ENCODE measurements at places on chromosomes 1 and 21.

GRCh38 chr1:179818743-179819173, 58.8 kb downstream of the TOR1AIP2 start:
- no peak for DNase-seq

DNA sequence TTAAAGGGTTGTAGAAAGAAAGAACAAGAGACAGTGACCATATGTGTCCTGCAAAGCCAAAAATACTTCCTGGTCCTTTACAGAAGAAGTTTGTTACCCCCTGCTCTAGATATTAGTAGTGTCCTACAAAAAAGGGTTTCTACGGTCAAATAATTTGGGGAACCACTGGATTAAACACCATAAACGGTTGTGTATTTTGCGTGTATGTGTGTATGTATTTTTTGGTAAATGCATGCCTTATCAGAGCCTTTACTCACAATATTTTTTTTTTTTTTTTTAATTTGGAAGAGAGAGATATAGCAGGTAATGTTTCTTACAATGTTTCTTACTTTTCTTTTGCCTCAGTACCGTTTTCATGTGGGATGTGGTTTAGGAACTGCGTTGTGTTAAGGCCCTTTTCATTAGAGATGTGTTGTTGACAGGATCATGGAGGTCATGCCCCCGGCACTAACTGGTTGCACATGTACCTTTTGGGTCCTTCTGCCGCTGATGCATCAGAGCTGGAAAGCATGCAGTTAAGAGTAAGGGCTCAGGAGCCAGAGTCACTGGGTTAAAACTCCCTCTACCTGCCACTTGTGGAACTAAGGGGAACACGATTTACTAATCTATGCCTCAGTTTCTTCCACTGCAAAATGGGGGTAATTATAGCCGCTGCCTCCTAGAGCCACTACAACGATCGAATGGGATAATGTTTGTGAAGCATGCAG, 234.6 kb upstream of the KAZN start:
- no peak for DNase-seq

GRCh38 chr1:239306426-239306825, 79.9 kb upstream of the CHRM3 start:
- no peak for DNase-seq

DNA sequence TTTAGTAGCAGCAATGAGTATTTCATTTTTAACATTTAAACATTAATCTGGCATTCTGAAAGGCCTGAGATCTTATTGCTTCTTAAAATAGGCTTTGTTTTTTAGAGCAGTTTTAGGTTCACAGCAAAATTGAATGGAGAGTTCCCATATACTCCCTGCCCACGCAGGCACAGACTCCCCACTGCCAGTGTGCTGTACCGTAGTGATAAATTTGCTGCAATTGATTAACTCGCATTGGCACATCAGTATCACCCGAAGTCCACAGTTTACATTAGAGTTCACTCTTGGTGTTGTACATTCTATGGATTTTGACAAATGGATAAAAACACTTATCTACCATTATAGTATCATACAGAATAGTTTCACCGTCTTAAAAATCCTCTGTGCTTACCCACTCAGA, 71.8 kb upstream of the ERRFI1 start:
- DNase-seq: no peak

GRCh38 chr1:171998711-171999110, 157.4 kb downstream of the DNM3 start:
- DNase-seq: no peak

DNA sequence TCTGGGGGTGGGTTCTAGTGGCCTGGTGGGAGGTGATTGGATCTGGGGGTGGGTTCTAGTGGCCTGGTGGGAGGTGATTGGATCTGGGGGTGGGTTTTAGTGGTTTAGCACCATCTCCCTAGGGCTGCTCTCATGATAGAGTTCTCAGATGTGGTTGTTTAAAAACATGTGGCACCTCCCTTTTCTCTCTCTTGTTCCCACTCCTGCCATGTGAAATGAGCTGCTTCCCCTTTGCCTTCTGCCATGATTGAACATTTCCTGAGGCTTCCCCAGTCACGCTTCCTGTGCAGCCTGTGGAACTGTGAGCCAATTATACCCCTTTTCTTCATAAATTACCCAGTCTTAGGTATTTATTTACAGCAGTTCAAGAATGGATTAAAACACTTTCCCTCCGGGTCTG, 327.3 kb upstream of the AJAP1 start:
- DNase-seq: no peak

DNA sequence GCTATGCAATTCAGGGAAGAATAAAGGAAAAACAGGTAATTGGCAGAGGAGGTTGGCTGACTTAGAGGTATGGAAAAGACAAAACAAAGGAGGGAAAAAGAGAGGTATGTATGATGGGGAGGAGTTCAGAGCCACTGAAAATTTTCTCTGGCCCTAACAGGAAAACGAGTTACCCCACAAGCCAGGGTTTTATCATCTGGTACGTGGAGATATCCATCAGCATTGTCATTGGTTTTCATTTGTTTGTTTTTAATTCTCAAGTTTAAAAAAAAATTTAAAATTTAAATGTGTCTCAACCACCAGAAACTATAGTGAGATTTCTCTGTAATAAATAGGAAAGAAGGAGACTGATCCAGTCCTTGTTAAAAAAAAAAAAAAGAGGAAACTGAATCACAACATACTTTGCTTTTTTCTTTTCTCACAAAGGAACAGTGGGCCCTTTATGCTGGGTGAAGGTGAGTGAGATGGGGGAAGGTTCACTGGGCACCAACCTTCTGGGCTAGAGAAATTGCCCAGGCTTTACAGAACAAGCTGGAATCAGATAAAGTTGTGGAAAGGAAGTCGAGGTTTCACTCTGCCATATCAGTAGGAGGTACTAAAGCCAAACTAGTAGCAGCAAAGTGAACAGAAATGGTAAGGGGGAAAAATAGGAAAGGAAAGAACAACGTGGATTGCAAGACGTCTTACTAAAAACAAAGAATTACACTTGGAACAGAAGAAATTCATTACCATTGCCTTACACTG, 2.7 kb downstream of the IFNAR2 start:
- no peak for DNase-seq

- DNase-seq: no peak
Measured at GRCh38 chr1:99652881-99653281, 7.0 kb downstream of the PALMD start.

DNA sequence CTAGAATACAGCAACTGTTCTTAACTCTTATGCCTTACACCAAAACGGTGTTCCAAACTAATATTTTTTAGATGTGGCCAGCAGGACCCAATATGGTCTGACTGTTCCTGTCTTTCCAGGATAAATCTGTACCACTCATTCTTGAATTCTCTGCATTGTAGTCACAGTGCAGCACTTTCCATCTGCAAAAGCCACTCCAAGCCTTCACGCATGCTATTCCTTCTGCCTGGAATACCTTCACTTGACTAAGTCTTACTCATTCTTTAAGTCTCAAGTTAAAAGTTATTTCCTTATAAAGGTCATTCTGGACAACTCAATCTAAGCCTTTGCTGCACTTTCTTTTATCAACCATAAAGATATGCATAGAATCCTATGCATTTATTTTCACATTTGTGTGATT, 1194.5 kb downstream of the PLA2G4A start:
- DNase-seq: no peak

- DNase-seq: no peak
Measured at GRCh38 chr1:66300972-66301451, 232.9 kb upstream of the SGIP1 start.

DNA sequence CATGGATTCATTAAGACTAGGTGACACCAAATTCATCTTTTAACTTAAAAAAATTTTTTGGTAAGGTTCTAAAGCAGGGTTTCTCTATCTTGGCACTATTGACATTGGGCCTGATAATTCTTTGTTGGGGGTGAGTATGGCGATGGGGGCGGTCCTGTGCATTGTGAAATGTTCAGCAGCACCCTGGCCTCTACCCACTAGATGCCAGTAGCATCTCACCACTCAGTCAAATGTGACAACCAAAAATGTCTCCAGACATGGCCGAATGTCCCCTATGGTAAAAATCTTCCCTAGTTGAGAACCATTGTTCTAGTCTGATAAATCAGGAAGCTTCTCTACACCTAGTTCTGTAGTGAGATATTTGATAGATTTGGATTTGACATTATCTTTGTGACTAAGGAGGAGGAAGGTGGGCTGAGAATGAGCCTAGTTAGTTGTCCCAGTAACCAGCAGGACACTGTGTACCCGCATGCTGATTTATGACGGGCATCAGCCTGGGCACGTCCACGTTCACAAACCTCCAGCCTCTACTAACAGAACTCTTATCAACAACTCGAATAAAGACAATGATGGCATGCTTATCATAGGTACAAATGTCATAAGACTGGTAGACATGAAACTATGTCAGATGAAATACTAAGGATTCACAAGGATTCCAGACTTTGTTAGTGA, 104.6 kb downstream of the KCND3 start:
- DNase-seq: no peak

DNA sequence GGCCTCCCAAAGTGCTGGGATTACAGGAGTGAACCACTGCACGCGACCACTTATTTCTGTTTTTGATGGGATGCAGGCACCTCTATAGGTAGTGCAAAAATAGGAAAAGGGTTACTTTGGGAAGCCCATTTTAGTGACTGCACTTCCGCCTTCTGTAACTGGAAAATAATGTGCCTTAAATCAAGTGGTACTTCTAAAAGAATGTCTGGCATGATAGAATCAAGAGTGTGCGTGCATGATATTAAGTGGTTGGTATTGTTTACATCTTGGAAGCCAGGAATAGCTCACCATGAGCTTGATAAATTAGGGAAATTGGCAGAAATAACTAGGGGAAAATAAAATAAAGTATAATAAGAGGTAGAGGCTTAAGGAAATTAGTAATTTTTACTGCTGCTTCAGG, 1067.0 kb downstream of the ADGRL2 start:
- DNase-seq: no peak

GRCh38 chr1:41646186-41646585, 161.7 kb upstream of the EDN2 start:
- no peak for DNase-seq

GRCh38 chr21:45636951-45637646, 6.4 kb upstream of the PCBP3 start:
- DNase-seq: no peak

DNA sequence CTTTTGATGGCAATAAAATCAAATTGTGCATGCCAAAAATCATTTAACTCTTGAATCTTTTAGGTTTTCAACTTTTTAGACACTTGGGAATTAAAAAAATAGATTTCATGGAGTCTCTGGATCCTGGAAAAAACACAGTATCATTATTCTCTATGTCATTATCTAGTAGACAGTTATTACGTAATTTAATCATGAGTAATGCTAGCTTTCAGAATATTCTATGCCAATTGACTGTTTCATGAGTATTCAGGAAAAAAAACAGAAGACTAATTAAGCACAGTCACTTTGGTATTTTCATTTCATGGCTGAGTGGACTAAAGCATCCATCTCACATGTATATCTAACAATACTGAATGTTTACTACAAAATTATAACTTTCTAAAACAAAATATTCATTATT, 44.0 kb downstream of the ODF2L start:
- DNase-seq: no peak

- no peak for DNase-seq
Measured at GRCh38 chr1:228084325-228084724, 1.8 kb downstream of the ARF1 start.

- DNase-seq: no peak
Measured at GRCh38 chr1:208065862-208066261, 154.9 kb upstream of the CD34 start.

DNA sequence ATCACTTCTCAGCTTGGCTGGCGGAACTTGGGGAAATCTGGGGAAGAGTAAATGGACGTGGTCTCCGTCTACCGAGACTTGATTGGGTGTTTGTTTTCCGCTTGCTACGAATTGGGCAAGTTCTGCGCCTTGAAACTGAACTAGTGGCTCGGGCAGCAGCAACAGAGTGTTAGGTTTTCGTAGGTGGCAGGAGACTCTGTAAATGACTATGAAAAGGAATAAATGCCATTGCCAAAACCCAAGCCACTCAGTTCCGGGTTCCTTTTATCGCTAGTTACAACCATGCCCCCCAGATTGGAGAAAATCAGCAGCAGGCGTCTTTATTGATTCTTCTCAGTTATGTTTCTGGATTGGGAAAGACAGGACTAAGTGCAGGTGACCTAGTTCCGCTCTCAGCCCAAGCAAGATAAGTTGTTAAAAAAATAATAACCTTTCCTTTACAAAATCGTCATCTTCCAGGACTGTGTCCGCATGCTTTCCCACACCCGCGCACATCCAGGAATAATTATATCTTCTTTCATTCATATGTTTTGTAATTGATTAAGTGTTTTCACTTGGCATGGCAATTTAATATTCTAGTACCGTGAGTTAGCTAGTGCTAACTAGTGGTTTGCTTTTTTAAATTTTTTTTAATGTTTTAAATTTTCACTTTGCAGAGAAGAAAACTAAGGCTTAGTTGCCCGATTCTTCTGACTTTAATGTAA, 3.4 kb downstream of the LHX9 start:
- DNase-seq: no peak

- no peak for DNase-seq
Measured at GRCh38 chr21:16504766-16505165, 775.0 kb downstream of the USP25 start.

- no peak for DNase-seq
Measured at GRCh38 chr1:243526180-243526579, 270.3 kb downstream of the SDCCAG8 start.

GRCh38 chr1:178619042-178619927, 105.8 kb upstream of the RALGPS2 start:
- no peak for DNase-seq
